ENCODE measurements at places on chromosomes 2 and 18. TPM values are rescaled to one million over a fixed set of nuclear protein-coding genes. Genes with fewer than 3 reads are reported as not detected.

DNA sequence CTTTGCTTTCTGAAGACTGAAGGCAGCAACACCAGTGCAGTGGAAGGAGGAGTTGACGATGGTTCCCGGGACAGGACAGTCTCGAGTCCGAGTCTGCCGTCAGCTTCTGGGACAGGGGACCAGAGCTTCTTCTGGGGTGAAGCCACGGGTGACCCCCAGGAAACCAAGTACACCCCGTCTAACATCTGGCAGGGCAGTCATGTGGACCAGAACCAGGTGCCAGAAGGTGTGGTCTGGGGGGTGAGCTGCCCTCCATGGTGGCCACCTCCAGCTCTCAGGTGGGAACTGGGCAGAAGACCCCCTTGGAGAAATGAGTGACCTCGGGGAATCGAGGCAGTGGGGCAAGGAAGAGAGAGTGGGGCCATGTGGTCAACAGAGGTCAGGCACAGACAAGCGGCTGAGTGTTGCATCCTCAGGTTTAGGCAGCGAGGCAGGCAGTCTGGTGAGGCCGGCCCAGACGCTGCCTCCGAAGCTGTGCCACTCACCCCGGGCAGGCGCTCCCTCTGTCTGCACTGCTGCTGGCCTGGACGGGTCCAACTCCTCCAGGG, 204.3 kb downstream of the HDAC4 start:
- no peaks in the 10 kb centered on the region for H3K27me3 ChIP-seq
- H3K4me1 ChIP-seq: peaks cover 6% of the 10 kb centered on the region
- no peak for DNase-seq
- H3K27ac ChIP-seq: no peak overlapping the region

Gene CCNT2
- total RNA-seq: 15.0 TPM

GRCh38 chr2:170122883-170123547, 54.9 kb upstream of the MYO3B start:
- DNase-seq: peak; percentile 55
- H3K4me3 ChIP-seq: no peak overlapping the region
- H3K27me3 ChIP-seq: no peaks in the 10 kb centered on the region
- peaks cover 10% of the 10 kb centered on the region for H3K4me1 ChIP-seq
- no peaks in the 10 kb centered on the region for H3K36me3 ChIP-seq
- no peak overlapping the region for H3K27ac ChIP-seq

DNA sequence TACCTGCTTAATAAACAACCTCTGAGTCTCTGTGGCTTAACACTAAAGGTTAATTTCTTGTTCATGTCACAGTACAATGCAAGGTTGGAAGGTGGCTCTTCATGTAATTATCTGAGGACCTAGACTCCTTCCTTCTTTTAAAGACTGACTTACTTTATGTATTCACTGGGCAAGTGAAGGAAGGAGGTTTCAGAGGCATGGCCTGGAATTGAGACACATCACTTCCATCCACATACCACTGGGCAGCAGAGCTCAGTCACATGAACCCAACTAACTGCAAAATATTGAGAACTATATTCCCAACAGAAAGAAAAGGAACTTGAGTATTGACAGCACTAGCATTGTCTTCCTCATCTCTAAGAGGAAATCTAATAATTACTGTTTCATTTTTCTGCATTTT, 57.5 kb upstream of the FN1 start:
- no peak for DNase-seq
- H3K27me3 ChIP-seq: no peaks in the 10 kb centered on the region
- no peak overlapping the region for H3K4me3 ChIP-seq
- no peak overlapping the region for H3K27ac ChIP-seq

DNA sequence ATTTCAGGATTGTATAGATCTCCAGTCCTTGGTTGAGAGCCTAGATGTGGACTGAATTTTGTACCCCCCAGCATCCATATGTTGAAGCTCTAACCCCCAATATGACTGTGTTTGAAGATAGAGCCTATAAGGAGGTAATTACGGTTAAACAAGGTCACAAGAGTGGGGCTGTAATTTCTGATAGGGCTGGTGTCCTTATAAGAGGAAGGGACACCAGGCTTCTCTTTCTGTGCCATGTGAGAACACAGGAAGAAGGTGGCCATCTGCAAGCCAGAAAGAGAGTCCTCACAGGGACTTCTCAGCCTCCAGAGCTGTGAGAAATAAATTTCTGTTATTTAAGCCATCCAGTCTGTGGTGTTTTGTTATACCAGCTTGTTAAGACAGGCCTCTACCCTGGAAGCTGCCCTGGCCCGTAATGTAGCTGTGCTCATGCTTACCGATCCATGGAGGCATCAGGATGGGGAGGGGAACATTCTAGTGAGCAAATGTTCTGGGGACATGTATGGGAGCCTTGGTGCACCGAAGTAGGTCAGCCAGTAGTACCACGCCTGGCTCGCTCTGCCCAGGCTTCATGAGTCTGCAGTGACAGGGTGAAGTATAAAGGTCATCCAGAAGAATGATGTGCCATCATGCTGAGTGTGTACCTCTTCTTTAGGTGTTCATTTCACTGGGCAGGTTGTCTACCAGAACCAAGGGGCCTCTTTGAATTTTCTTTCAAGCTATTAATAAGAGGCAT, 16.1 kb downstream of the RASGRP3 start:
- no peak overlapping the region for H3K27ac ChIP-seq
- peaks cover 26% of the 10 kb centered on the region for H3K4me1 ChIP-seq
- DNase-seq: no peak

DNA sequence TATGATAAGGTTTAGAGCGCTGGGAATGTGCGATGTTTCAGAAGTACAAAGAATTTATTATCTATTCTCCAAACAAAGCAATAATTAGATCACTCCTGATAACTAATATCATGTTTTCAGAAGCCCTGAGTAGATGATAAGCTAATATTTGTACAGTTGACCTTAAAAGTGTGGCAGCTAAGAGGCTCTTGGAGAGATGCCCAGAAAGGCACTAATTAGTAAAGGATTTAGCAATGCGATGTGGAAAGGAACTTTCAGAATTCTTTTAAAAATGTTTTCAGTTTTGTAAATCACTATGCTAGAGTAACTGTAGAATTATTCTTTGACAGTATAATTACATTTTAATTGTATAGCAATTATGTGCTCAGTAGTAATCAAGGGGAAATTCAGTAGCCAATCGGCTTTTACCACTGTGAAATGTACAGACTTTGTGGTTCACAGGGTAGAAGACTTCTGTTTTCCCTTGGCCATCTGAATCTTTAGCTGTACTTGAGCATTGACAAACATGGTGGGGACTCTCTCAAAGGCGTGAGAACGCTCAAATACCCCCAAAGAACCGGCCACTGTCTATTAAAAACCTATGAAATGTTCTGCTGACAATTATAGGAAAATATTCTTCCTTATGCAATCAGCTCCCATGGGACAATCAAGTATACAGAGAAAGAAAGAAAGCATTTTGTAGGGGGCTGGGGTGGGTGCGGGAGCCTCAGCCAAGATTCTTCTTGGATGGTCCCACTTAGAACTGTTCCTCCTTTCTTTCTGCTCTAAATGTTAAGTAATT, 262.8 kb upstream of the AGAP1 start:
- no peaks in the 10 kb centered on the region for H3K27me3 ChIP-seq
- no peaks in the 10 kb centered on the region for H3K36me3 ChIP-seq
- peak; percentile 76 for DNase-seq
- H3K27ac ChIP-seq: 0 out of 2 replicates have a peak overlapping the region, but pooled peaks have one; percentile 13
- peaks cover 16% of the 10 kb centered on the region for H3K4me1 ChIP-seq
- H3K4me3 ChIP-seq: no peak overlapping the region

DNA sequence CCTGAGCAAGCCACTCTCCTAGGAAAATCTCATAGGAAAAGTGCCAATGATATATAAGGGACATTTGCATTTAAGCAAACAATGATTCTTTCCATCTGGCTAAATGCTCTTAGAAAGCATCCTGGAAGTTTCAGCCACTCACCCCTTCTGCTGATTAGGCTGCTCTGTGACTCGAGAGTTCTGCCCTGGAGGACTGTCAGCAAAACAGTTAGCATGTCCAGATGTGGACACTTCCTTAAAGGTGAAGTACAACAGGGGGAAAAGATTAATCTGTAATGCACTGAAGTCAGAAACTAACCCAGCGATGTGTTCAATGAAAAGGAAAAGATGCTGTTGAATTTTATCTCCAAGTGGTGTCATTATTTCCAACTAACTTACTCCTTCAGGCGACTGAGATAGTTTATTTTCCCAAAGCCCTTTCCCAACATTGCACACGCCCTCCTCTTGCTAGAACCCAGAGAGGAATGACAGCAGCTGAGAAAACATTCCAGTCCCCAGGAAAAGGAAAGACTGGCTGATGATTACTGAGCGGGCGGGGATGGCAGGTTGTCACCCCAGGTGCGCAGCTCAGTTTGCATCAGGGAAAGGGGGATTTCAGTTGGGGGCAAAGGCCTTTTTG, 214.0 kb downstream of the SS18 start:
- no peak overlapping the region for H3K4me3 ChIP-seq
- DNase-seq: no peak
- no peaks in the 10 kb centered on the region for H3K36me3 ChIP-seq
- H3K27me3 ChIP-seq: peaks cover 7% of the 10 kb centered on the region
- H3K4me1 ChIP-seq: no peaks in the 10 kb centered on the region
- H3K27ac ChIP-seq: no peak overlapping the region

DNA sequence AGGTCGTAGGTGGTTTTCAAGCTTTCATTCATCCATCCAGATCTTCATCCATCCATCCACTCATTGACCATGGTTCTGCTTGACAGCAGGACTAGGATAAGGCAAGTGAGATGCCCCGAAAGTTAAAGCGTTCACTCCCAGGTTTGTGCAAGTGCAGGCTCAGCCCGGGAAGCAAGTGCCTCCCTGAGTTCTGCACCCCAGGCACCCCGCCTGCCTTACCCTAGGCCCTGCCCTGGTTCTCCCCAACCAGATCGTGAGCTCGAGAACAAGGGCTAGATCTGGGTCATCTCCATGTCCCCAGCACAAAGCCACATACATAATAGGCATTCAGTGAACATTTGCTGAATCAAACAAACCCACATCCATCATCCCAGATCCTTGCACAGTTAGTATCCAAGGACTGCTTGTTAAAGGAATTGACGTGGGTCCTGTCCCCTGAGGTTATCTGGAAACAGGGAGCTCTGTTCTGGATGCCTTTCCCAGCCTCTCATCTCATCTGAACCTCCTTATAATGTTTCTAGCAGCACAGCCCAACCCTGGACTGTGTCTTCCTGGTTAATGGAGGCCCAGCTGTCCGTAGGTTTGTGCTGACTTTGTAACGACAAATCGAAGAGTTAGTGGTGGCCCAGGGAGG, 116.1 kb upstream of the GPC1 start:
- H3K27me3 ChIP-seq: no peaks in the 10 kb centered on the region
- no peak overlapping the region for H3K4me3 ChIP-seq
- H3K27ac ChIP-seq: peak overlapping the region; percentile 71
- no peaks in the 10 kb centered on the region for H3K36me3 ChIP-seq

DNA sequence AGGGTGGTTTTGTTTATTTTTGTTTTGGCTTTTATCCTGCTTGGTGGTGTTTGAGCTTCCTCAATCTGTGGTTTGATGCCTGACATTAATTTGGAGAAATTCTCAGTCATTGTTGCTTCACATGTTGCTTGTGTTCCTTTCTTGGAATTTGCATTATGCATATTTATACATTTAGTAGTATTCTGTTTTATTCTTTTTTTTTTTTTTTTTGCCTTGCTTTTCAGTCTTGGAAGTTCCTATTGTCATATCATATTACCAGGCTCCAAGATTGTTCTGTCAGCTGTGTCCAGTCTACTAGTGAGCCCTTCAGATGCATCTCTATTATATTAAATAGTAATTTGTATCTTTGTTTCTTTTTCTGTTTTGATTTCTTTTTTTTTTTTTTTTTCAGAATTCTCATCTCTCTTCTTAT, 77.0 kb downstream of the EPC2 start:
- H3K27me3 ChIP-seq: no peaks in the 10 kb centered on the region
- peak; percentile 31 for DNase-seq
- H3K4me3 ChIP-seq: peak overlapping the region; percentile 69
- H3K27ac ChIP-seq: peak overlapping the region; percentile 23
- peaks cover 29% of the 10 kb centered on the region for H3K4me1 ChIP-seq

DNA sequence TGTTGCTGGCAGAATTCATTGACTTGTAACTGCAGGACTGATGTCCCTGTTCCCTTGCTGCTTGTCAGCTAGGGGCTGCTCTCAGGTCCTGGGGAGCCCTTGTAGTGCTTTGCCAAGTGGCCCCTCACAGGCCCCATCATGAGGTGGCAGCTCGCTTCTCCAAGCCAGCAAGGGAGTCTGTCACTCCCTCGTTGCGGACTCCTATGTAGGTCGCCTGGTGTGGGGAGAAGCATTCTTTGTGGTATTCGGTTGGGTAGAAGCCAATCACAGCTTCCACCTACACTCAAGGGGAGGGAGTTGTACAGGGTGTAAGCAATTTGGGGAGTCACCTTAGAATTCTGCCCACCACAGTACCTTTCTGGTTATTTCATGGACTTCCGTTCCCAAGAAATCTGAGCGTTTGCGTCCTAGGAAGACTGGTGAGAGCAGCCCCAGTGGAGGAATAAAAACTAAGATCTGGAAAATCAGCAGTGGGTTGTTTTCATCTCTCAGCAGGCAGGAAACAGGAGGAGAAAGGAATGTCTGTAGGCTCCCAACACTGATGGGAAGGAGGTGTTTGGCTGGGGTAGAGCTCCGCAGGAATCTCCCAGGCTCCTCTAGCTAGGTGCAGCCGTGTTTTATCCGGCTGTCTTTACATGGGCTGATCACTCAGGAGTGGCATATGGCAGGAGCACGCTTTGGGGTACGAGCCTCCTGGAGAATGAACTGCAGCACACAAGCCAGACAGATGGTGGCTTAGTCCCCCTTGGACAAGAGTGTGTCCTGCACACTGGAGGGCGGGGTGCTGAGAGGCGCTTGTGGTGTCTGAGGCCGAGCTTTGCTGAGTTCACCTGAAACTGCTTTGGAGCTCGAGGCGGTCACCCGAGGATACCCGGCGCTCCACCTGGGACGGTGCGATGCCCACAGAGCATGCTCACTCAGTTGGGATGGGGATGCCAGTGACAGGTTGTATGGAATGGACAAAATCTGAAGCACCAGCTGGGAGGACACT, 58.3 kb downstream of the LDLRAD4 start:
- no peak overlapping the region for H3K27ac ChIP-seq
- DNase-seq: no peak
- no peaks in the 10 kb centered on the region for H3K27me3 ChIP-seq
- H3K36me3 ChIP-seq: no peaks in the 10 kb centered on the region
- H3K4me3 ChIP-seq: no peak overlapping the region

DNA sequence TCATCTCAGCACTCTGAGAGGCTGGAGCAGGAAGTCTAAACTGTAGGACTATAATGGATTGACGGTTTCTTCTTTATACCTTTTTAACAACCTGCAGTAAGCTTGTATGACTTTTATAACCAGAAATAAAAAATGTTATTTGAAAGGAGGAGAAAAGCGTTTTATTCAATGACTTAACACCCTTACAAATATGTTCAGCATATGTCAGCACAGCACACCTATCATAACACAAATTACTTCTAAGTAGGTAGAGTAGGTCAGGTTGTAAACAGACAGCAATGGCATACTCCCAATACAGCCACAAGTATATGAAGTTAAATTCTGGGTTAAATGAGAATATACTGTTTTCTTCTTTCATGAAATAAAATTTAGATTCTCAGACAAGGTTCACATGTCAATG, 16.1 kb downstream of the RAB1A start:
- H3K27me3 ChIP-seq: no peaks in the 10 kb centered on the region
- H3K4me1 ChIP-seq: no peaks in the 10 kb centered on the region
- H3K4me3 ChIP-seq: no peak overlapping the region
- no peak for DNase-seq
- H3K27ac ChIP-seq: no peak overlapping the region
- peaks cover 6% of the 10 kb centered on the region for H3K36me3 ChIP-seq

Gene SH3YL1
- 24.0 TPM for total RNA-seq

Gene DAPL1
- not detected for total RNA-seq
